ENCODE measurements at places on chromosomes 7 and 10.

- peak; percentile 42 for DNase-seq
Observed at GRCh38 chr7:122304319-122304975, at the start of gene FEZF1. FEZF1 (minus strand) TSS chr7:122304750; CDS start chr7:122304437, 313 bp downstream.

- no peak for DNase-seq
Observed at GRCh38 chr10:119101366-119102098, 2.4 kb upstream of the DENND10 start.

DNA sequence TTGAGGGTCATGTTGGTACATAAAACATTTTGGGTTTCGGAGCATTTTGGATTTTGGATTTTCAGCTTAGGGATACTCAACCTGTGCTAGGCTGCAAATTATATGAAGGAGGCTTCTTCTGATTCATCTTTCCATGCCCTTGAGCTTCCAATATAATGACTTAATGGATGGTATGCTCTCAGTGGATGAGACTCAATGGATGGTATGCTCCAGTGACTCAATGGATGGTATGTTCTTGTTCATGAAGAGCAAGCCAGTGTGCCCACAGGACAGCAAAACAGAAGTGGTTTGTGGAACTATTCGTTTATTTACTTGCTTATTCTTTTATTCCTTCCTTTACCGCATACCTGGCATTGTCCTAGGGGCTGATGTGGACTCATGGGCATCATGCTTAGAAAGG is 969.6 kb downstream of the LRMDA start:
- DNase-seq: no peak

DNA sequence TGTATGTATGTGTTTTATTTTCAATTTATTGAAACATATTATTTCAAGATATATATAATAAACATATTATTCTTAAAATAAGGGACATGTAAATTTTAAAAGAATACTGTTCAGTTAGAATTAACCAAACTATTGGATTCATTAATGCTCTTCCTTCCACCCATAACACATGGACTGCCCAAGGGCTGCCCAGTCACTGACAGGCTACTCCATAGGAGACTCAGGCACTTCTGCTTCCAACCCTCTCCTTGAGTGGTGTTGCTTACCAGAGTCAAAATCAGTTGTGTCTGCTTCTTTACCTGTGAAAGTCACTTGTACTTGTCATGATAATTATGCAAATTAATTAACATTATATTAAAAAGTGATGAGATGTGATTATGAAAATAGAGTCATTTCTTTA is 9.8 kb upstream of the GPR37 start:
- DNase-seq: no peak

GRCh38 chr7:146185844-146186243 is 69.2 kb downstream of the CNTNAP2 start:
- DNase-seq: no peak

- DNase-seq: no peak
Observed at GRCh38 chr7:116337800-116338199, 127.5 kb downstream of the TES start.

DNA sequence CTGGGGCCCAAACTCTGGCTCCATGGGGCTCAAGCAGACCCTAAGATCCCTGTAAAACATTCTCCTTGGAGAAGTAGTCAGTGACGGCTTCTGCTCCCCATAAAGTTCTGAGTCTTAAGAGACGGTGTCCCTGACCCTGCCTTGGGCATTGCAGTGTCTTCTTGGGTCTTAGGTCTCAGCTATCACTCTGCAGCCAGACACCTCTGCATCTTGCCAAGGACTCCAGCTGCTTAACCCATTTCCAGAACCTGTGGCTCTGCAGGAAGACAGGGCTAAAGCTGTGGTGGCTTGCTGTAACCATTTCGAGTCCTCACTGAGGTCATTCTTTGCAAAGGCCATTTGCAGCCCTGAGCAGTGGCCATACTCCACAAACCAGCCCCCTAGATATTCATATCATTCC is 337.1 kb upstream of the ZMIZ1 start:
- DNase-seq: no peak

DNA sequence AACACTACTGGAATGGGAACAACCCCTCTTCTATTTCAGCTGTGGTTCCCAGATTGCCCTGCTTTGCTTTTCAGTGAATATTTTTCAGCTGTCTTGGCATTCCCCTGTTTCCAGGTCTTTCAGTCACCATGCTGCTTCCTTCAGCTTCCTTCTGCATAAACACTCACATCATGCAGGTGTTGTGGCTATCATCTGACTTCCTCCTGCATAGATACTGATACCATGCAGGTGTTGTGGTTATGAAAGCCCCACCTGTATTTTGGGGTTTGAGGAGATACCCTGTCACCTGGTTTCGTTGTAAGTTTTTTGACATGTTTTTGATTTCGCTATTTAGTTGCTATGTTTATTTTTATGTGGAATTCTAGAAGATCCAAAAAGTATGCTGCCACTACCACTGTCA is 71.5 kb downstream of the SLC35B4 start:
- no peak for DNase-seq

DNA sequence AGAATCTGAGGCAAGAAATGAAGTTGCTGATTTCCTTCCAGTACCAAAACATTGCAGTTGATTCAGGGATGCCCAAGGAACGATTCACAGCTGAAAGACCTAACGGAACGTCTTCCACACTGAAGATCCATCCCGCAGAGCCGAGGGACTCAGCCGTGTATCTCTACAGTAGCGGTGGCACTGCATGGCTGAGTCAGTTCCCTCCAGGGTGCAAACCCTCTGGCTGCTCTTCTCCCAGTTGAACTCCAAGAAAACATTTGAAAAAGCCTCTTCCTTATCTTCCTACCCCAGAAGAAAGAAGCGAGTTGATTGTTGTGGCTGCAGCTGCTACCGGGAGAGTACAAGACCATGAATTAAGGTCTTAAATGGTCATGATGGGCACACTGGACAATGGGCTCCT is 147.1 kb upstream of the PRSS1 start:
- no peak for DNase-seq

- DNase-seq: peak; percentile 47
Observed at GRCh38 chr10:59006511-59007306, 169.7 kb upstream of the PHYHIPL start.

DNA sequence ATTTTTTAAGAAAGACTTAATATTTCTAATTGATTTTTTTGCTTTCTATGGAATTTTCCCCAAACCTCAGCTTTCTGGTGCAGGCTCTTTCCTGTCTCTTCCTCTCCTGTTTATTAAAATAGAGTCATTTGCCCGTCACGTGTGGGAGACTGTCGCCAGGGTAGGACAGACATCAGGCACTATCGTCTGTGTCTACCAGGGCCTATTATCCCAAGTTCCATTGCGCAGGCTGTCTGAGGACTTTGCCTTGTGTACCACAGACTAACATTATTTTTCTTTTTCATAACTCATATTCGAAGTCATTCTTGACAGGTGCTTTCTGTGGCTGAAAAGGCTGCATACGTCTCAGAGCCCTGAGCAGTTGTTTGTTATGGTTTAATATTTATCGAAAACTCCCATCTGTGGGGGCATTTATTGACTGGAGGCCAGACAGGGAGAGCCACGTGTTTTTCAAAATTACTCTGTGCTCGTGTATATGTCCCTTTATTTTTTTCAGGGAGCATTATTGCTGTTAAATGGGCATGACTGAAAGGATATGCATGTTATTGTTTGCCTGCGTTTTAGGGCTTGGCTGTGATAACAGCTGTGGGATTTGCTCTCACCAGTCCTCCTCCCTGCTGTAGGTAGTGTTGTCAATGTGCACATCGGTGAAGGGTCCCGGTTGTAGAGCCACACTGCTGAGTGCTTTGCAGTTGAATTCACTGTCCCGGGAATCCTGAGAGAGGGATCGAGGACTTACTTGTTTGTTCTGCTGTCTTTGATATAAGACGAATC is 89.8 kb downstream of the CAMK1D start:
- no peak for DNase-seq

GRCh38 chr7:120564145-120564544 is 291.2 kb downstream of the KCND2 start:
- no peak for DNase-seq

DNA sequence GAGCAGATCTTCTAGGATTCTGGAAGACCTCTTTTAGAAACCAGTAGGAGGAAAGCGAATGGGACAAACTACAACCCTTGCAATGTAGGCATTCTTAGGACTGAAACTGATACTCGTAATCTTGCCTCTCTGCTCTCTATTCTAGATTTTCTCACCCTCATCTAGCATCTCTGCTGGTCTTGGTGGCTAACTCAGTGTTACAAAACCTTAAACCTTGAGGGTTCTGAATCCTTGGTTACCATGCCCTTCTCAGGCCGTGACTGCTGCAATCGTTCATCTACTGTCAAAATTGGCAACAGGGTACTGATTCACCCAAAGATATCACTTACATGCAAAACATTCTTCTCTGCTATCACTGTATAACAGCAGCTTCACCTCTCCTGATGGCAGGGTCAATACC is 55.2 kb downstream of the SAMD9 start:
- DNase-seq: no peak

DNA sequence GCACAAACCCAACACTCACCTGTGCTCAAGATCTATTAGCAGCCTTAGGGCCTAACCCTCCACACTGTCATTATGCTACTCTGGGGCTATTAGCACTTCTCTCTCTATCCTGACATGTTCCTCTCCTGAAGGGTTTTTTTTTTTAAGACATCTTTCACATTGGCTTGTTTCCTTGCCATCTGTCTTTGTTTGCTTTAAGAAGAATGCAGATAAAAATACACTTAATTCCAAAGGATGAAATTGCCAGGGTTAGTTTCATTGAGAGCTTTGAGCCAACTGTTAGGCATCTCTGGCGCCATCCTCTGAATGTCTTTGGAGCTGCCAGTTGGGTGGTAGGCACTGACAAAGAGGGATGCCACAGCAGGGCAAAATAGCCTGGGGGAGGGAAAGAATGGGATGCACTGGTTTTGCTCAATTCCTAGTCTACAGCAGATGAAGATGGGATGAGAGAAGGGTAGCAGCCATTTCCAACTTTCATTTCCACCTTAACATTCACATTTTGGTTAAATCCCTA is 399.2 kb downstream of the SORCS1 start:
- DNase-seq: no peak

GRCh38 chr7:30465811-30466180 is 12.8 kb downstream of the NOD1 start:
- DNase-seq: no peak

DNA sequence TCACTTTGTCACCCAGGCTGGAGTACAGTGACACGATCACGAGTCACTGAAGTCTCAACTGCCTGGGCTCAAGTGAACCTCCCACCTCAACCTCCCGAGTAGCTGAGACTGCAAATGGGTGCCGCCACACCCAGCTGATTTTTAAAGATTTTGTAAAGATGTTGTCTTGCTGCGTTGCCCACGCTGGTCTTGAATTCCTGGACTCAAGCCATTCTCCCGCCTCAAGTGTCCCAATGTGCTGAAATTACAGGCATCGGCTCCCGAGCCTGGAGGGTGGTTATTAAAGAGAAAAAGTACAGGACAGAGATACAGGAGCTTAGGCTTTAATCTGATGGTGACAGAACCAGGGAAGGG is 55.1 kb downstream of the KCTD7 start:
- no peak for DNase-seq

GRCh38 chr10:115951242-115951641 is 321.8 kb downstream of the GFRA1 start:
- DNase-seq: no peak

GRCh38 chr7:108578937-108579336 is 9.3 kb downstream of the DNAJB9 start:
- no peak for DNase-seq

GRCh38 chr7:138608275-138608674 is 92.9 kb downstream of the SVOPL start:
- DNase-seq: peak; percentile 76

DNA sequence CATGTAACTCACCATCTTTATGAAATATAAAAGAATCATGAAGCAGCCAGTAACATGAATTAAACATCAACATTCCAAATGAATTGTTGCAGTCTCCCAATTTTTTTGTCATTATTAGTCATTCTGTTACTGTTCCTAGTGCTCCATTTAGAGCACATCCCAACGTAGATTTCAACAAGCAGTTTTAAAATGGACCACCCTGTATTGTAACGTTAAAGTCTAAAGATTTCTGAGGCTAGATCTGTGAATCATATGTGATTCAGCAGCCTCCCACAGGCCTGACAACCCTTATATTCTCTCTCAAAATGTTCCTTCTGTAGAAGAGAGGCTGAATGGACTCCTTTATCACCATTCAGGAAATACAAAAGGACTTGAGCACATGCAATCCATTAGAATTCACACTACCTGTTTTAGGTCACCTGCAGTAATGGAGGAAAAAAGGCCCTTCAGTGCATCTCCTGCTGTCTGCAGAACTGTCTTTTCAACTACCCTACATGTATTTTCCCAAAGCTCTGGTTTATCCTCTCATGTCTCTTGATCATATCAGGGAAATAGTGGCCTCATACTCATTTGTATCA is 81.4 kb downstream of the CACNA2D1 start:
- DNase-seq: no peak

DNA sequence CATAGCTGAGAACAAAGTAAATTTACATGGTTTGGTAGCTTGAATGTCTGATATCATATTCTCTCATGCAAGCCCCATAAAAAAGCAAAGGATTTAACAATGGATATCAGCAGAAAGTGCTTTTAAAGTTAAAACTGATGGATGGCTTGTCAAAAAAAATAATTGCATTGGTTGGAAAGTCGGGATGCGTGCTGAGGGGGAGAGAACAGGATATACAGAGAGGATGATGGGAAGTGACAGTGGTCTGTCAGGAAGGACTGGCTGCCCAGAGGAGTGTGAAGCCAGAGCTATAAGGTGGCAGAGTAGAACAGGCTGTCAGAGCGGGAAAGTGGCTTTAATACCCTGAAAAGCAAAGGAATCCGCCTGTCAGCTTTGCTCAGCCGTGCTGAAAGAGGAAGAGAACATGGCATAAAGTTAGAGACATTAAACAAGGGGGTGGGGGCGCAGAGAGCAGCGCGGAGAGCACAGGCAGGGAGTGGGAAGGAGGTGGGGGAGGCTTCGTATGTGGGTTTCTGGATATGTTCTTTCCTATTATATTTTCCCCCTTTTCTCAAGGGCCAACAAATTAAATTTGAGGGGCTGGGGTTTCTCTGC is 493.0 kb downstream of the LRMDA start:
- DNase-seq: no peak

- no peak for DNase-seq
Observed at GRCh38 chr10:82660205-82660604, 785.2 kb downstream of the NRG3 start.

GRCh38 chr10:89351780-89352597 is 24.2 kb downstream of the IFIT3 start:
- DNase-seq: peak; percentile 81

DNA sequence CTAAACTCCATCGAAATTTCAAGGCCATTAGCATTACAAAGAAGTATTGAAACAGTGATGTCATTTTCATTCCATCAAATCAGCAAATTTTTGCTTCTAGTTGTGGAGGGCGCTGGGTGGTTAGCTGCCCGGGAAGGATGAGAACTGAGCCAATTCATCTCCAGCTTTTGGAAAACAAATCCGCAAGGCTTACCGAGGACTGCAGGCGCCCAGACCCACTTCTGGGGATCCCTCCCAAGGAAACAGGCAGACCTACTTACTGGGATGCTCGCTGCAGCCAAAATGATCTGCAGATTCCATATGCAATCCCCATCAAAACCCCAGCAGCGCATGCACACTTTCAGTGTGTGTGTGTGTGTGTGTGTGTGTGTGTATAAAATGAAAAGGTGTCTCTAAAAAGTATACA is 19.2 kb downstream of the TNRC18 start:
- DNase-seq: no peak

GRCh38 chr10:108180878-108181277 is 1016.4 kb upstream of the SORCS1 start:
- DNase-seq: no peak

GRCh38 chr7:112876877-112877276 is 86.7 kb upstream of the TMEM168 start:
- no peak for DNase-seq

All from body of pancreas (tissue), 4 donors.